ENCODE measurements at places on chromosomes 1 and 21.

DNA sequence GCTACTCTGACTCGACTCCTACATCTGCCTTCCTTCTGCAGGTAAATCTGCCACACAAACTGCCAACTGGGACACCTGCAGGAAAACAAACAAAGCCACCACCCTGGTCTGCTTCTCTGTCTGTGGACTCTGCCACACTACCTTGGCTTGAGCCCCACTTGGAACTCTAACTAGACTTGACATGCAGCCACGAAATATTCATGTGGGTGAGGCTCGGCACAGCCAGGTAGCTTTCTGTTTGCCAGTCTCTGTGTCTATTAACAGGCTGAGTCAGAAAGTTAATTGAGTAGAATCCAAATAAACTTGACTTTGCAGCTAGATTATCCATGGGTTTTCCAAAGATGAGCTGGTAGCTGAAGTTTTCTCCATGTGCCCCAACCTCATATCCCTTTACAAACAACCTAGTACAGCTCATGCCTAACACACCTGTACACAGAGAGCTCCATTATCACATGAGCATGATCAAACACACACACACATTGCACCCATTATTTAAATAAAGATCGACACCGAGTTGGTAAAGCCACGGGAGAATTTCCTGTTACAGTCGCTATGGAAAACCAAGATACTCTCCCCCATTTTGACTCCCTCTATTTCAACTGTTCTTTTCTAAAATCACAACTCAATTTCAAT, 808 bp downstream of the C1orf116 start:
- no peak for DNase-seq

GRCh38 chr1:154698320-154699096, 90.5 kb upstream of the ADAR start:
- no peak for DNase-seq

- peak; percentile 67 for DNase-seq
These were observed 132.4 kb downstream of the EDEM3 start for GRCh38 chr1:184622136-184622823.

DNA sequence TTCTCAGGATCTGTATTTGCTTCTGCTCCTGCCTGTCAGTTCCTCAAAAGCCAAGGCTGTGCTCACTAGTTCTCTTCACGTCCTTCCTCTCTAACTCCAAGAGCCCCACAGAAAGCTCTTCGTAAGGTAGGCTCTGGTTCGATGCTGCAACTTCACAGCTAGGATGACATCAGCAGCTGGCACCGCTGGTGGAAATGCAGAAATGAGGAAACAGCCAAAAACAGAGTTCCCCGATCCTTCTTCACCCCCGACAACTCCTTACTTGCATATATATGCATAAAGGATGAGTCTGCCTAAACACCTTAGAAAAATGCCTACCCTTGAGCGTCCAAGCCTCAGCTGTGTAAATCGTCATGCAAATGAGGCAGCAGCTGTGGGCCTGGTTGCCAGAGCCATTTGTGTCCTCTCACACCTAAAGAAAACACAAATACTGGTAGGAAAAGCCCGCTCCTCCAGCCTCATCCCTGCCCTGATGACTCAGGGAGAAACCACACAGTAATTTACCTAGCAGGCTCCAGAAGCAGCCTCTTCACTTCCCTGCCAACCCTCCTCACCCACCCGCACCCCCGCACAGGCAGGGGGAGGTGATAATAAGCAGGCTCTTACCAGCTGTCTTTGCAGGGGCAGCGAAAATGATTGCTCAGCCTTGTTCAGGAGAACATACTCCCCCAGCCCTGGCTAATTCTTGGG, 28.2 kb downstream of the BATF3 start:
- peak; percentile 39 for DNase-seq

DNA sequence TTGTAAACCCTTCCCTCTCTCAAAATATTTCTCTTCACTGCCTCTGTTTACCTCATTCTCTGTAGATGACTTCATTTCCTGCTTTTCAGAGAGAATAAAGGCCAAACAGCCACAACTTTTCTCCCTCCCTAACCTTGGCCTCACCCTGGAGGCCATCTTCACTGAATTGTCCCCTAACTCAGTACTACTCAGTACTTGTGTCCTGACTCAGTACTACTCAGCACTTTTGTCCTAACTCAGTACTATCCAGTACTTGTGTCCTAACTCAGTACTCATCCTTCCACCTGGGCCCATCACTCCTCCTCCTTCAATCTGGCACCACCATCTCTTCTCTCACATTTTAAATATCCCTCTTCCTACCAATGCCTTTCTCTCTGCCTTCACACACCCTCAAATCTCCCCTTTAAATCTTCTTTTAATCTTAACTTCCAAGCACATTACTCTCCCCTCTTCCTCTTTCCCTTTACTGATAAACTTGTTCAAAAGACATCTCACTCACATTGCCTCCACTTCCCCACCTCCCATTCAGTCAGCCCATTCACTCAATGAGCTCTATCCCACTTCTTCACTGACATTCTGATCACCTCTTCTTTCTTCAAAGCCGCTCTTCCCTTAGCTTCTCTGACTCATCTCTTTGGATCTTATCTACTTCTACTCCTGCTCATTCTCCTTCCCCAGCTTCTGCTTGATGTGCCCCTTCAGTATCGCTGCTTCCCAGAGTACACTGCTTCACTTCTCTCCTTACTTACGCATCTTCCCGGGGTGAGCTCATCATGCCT, 121.4 kb downstream of the RNF220 start:
- DNase-seq = no peak

DNA sequence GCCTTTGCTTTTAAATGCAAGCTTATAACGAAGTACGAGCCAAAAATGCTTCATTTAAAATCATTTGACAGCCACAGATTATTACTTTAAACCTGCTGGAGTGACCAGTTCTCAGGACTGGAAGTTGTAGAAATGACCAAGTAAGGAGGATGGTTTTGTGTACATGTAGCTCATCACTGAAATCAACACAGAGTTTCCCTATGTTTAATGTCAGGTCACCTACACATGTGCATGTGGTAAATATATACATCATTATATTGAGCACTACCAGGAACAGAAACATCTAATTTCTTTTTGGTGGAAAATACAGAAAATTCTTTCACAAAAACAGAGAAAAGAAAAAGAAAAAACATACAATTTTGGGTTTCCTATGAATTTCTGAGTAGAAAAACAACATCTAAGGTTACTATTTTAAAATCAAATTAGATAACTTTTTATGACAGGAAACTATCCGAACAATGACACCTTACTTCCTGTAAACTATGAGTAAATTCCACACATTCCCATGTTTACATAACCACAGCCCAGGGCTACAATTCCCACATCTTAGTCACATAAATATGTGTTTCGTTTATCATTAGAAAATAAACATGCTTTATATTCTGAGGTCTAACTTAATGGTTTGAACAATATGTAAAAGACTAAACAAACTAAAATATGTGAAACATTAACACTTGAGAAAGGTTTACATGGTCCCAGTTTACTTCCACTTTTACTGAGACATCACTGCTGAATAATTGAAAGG, 73.6 kb downstream of the ZNF281 start:
- no peak for DNase-seq

- peak; percentile 16 for DNase-seq
These were observed at the start of gene THEMIS2 for GRCh38 chr1:27872059-27872801. Gene THEMIS2 (plus strand): TSS chr1:27872544. CDS start chr1:27872572, 28 bp downstream.

All from brain microvascular endothelial cell (primary cell).